ENCODE measurements at places on chromosomes 5 and 9.

- DNase-seq: no peak
Measured at GRCh38 chr5:137901011-137901817, 12.0 kb downstream of the PKD2L2 start.

- no peak for DNase-seq
Measured at GRCh38 chr5:54702470-54702869, 184.9 kb downstream of the SNX18 start.

DNA sequence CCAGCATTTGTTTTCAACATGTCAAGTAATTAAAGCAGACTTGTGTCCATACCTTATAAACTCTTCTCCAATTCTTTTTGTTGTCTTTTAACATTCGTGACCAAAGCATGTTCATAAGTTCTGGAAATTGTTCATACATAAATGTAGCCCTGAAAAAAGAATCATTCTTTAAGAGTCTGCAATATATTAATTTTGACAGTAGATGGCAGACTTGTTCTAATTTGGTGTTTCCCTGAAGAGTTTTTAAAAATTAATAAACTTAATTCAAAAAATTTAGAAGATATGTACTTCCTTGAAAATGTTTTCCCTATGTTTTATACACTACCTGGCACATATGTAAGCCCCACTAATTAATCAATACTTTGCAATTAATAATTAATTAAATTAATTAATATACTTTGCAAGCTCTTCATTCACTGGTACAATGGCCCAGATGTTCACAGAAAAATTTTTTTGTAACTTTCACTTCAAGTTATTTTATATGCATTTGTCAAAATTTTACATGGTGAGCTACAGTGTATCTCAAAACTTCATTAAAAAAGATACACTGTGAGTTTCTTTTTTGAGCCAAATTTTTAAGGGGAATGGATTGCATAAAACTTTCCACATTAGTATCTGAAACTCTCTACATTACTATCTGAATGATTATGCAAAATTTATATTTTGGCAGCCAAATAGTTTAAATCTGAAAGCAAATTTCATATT, 42.1 kb downstream of the CLINT1 start:
- DNase-seq: peak; percentile 3

DNA sequence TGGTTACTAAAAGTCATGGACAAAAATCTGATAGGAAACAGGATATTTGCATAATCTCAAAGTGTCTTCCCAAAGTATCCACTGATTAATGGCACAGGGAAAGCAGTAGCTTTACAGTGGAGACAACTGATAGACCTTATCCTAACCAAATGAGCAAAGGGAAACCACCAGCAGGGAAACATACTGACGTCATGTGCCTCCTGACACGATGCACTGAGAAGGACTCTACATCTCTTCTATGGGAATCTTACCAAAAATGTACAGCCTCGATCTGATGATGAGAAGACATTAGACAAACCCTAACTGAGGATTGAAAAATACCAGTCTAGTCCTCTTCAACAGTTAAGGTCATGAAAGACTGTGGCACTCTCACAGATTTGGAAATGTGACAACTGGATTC, 166.2 kb downstream of the INSYN2B start:
- DNase-seq: no peak

DNA sequence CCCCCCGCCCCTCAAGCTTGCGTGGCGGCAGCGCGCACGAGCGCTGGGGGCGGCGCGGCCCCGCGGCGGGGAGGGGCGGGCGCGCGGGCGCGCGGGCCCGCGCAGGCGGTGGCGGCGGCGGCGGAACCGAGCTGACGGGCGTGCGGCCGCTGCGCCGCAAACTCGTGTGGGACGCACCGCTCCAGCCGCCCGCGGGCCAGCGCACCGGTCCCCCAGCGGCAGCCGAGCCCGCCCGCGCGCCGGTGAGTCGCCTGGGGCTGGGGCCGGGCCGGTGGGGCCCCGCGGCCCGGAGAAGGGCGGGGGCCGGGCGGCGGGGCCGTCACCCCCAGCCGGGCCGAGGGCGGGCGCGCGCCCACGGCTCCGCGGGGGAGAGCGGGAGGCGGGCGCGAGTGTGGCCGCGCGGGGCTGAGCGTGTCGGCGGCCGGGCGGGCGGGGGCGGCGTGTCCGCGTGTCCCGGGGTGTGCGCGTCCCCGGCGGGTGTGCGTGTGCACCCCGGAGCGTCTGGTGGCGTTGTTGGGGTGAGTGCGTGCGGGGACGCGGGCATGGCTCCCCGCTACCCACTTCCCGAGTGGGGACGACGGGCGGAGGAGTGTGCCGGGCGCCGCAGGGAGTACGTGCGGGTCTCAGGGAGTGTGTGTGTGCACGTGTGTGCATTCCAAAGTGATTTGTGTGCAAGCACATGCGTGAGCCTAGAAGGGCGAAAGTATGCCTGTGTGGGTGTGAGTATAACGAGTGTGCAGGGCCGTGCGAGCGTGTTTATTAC, at the start of gene NEK6:
NEK6 (plus strand) TSS at position 106 of the 763 bp plus-strand sequence. CDS start 44,016 bp downstream, outside the sequence.
- DNase-seq: no peak

DNA sequence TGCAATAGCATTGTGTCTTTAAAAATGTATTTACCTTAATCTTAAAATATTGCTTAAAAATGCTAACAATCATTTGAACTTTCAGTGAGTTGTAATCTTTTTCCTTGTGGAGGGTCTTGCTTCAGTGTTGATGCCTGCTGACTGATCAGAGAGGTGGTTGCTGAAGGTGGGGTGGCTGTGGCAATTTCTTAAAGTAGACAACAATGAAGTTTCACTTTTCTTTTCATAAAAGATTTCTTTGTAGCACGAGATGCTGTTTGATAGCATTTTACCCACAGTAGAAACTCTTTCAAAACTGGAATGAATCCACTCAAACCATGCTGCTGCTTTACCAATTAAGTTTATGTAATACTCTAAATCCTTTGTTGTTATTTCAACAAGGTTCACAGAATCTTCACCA, 50.8 kb downstream of the NR3C1 start:
- no peak for DNase-seq

DNA sequence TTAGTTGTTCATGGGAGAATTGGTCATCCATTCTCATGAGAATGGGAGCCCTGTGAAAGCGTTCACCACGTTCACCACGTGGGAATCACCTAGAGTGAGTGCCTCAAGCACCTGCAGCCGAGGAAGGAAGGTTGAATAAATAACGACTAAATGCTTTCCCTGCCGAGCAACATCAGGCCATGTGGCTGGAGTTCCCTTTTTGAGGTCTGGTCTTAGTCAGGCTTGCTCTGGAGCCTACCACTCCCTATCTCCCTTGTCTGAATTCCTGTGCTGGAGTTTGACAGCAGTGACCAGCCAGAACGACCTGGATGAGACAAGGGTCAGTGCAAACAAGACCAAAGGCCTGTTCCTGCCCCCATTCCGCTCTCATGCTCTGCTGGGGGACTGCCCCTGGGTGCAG, 28.5 kb downstream of the KCNMB1 start:
- no peak for DNase-seq
